ENCODE measurements at places on chromosomes 7 and 10. TPM values are rescaled to one million over a fixed set of nuclear protein-coding genes. Genes with fewer than 3 reads are reported as not detected.
A peak's percentile ranks its signal among the peaks of the same experiment; 100 is the strongest.

DNA sequence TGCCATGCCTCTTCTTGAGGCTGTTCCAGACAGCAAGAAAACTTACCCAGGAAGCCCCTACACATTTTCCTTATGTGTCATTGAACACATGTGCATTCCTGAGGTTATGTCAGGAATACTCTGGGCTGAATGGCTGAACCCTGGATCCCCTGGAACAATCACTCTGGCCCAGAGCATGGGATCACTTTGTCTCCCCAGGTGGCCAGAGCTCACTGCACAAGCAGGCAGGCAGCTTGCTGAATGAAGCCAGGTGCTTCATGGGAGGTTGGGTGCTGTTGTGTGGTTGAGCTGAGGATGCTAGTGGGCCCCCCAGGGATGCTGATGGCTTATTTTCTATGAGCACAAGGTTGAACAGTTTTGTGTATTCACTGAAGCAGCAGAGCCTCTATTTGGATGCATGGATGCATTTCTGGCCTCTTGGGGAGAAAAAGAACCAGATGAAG, 54.7 kb upstream of the NPTX2 start:
- DNase-seq, result no peak

GRCh38 chr10:61031341-61031740, 87.4 kb upstream of the RHOBTB1 start:
- no peak for DNase-seq

GRCh38 chr7:128841171-128841690, 11.0 kb downstream of the FLNC start:
- DNase-seq, result no peak

DNA sequence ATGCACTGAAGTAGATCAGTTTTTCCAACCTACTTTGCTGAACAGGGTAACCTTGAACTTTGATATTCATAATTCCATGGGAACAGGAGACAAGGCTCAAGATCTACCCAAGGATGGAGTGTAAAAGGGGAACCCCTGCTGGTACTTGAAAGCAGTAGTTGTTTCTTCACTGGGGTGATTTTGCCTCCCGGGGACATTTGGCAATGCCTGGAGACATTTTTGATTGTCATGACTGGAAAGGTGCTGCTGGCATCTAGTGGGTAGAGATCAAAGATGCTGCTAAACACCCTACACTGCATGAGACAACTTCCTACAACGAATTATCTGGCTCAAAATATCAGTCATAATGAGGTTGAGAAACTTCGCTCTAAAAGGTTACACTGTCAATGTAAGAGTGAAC, 214.8 kb upstream of the CTBP2 start:
- no peak for DNase-seq

- no peak for DNase-seq
Observed at GRCh38 chr10:130169136-130169859, 33.1 kb downstream of the GLRX3 start.

GRCh38 chr10:133130602-133131001, 29.4 kb upstream of the KNDC1 start:
- DNase-seq, result no peak

ADGRA1 gene
- total RNA-seq, result 2.5 TPM

GRCh38 chr7:8260871-8261694, 884 bp downstream of the ICA1 start:
- DNase-seq, result peak; percentile 43

DNA sequence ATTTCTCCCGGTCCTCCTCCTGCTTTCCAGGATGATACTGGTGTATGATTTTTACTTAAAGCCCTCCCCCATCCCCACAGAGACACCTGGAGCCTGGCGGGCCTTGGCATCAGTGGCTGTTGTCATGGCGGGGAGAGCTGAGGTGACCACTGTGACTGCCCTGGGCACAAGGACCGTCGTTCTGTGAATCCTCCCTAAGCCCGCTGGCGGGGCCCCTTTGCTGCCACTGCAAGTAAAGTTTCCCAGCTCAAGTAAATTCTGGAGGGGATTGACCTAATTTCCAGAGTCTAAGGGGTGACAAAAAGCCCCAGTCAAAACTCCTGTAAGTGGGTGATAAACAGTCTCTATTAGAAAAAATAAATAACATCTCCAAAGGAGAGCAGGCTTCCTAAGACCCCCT, 393.2 kb upstream of the PODXL start:
- no peak for DNase-seq

DNA sequence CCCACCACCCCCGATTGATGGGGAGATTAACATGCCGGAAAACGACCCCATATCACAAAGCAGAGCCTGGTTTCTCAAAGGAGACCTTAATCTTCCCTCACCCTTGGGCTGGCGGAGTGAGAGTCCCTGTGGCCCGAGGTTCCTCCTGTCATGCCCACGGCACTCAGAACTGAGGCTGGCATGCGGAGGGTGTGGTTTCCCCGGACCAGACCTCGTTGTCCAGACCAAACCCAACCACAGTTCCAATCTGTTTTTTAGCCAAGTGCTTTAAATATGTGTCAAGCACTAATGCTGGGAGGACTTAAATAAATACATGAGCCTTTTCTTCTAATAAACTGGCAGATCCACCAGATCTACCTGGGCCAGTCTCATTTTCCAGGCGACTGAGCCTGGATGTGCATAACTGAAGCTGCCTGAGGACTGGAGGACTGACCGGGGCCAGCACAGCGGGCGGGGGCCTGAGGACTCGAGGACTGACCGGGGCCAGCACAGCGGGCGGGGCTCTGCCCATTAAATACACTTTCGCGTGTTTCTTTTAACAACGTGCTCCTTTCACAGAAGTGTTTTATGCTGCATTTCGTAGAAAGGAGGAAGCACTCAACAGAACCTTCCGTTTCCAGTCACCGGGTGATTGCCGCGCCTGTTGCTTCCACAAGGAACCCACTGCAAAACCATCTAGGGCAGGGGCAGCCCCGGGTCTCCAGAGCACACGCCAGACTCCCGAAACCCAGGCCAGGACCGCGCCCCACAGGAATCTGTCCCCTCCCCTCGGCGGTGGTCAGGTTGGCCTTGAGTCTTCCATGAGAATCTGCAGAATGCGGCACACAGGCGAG, 334.6 kb downstream of the PTPRN2 start:
- DNase-seq, result no peak

FGFBP3 gene
- 29.8 TPM for total RNA-seq

SERPINE1 gene
- 0.78 TPM for total RNA-seq

DNA sequence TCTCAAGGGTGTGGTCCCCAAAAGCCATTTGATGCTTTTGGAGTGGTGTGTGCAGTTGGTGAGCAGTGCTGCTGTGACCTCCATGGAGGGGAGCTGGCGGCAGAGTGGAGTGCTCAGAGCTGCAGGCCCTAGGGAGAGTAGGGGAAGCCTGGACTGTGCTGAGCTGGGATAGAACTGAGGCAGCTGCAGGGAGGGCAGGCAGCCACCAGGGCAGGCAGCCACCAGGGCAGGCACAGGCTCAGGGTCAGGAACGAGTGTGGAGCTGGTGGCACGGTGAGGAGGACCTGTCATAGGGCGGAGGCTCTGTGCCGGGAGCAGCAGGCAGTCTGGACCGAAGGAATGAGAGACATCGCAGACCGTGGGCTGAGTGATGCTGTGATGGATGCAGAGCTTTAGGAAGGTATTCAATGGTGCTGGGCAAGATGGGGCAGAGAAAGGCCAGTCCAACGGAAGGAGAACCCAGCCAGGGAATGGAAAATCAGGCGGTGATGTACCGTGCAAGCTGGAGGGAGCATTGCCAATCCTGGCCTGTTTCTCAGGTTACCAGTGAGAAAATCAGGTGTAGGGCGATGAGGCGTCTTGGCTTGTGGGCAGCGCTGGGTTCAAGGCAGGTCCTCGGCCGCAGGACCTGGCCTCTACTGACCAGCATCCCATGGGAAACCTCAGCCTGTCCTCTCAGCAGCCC, 152.6 kb downstream of the CAMK1D start:
- DNase-seq, result no peak

GRCh38 chr10:30134171-30134945, 75.0 kb upstream of the JCAD start:
- DNase-seq, result no peak

DNA sequence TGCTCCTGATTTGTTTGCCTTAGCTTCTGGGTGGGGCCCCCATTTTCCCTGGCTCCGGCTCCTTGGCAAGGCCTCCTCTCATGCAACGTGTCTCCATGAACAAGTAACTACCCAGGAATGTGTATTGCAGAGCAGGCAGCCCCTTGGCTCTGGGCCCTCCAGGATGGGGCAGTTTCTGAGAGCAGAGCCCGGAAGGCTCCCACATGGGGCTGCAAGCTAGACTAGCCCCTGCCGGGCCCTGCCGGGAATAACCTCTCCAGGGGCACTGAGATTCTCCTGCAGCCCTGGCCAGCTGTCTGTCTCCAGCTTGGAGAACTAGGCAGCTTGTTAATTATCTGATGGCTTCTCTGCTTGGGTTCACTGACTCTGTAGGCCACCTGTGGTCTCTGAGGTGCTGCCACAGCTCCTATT, 184.0 kb upstream of the INHBA start:
- DNase-seq, result no peak

PGAM2 gene
- 5.9 TPM for total RNA-seq

DNA sequence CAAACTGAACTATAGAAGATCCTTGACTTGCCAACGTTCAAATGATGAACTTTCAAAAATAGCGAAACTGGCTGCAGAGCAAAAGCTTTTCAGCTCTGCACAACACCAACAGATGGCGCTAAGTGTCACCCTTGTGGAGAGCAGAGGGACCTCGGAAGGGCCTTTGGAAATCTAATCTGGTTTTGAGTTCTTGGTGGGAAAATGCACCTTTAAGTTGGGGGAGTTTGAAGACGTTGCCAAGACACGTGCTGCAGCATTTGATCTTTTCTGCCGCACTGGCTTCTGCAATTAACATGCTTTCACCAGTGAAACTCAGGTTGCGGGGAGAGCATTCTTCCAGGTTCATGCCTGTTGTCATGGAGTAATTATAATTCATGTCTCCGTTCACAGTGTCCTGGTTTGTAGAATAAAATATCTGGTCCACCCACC, 26.3 kb upstream of the WDR11 start:
- DNase-seq, result no peak

- DNase-seq, result no peak
Observed at GRCh38 chr10:24255881-24256311, 47.0 kb downstream of the KIAA1217 start.

SPDYE9 gene
- not detected for total RNA-seq

- no peak for DNase-seq
Observed at GRCh38 chr10:8112942-8113442, 58.5 kb downstream of the GATA3 start.

- DNase-seq, result no peak
Observed at GRCh38 chr7:44743750-44744149, 4.9 kb upstream of the ZMIZ2 start.

TRIM50 gene
- 0.16 TPM for total RNA-seq

GRCh38 chr10:95784279-95784913, 28.4 kb downstream of the ENTPD1 start:
- no peak for DNase-seq

Data from occipital lobe (tissue), 3 donors.